ENCODE measurements at places on chromosomes 1 and 21.

GRCh38 chr1:240844486-240844885 is 232.5 kb upstream of the GREM2 start:
- no peak for DNase-seq

- no peak for DNase-seq
These were observed 126.6 kb downstream of the PSMG1 start for GRCh38 chr21:39056636-39057035.

DNA sequence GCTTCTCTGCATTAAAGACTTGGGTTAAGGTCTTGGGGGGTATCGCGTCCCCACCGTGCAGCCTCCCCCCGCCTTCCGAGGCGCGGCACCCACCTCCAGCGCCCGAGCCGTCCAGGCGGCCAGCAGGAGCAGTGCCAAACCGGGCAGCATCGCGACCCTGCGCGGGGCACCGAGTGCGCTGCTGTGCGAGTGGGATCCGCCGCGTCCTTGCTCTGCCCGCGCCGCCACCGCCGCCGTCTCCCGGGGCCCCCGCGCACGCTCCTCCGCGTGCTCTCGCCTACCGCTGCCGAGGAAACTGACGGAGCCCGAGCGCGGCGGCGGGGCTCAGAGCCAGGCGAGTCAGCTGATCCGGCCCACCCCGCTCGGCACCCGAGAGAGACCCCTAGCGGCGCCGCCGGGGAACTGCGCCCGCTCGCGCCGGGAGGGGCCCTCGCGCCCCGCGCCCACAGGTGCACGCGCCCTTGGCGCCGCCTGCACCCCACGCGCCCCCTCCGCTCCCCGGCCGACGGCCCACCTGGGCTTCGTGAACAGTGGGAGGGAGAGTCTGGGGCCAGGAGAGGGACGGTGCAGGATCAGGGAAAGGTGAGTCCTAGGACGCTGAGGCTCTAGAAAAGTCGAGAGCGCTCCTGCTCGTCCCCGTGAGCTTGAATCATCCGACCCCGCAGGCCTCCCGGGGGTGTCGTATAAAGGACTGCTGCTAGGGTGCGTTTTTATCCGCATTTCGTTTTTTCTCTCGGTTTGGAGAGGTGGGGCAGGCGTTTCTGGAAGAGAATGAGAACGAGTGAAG is at the start of gene APP:
APP (minus strand) TSS at position 300 of the 787 bp plus-strand sequence; CDS start at position 150, 150 bp downstream.
- DNase-seq: no peak

DNA sequence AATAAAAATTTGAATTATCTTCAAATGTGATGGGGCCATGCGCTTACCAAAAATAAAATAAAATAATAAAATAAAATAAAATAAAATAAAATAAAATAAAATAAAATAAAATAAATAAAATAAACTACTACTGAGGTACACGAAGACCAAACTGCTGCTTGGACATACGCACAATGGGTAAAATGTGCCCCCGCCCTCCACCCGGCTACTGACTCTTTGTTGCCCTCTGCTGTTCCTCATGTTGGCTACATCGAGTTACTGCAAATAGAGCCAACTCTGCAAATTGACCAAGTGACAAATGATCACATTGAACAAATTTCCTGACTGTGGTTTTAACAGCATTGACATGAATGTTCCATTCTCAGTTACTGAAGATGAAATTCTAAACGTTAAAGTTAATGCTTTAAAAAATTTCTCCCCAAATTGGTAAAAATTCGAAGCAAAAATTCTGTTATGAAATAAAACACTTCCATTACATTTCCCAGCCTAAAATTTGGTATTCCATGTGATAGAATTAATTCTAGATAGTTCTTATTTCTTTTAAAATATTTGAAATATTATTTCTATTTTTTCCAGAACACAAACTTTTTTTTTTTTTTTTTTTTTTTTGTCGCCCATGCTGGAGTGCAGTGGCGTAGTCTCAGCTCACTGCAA is 18.8 kb upstream of the MAP1LC3C start:
- no peak for DNase-seq

- no peak for DNase-seq
These were observed 70.4 kb downstream of the SPSB1 start for GRCh38 chr1:9363061-9363471.

- DNase-seq: no peak
These were observed 144.5 kb upstream of the TMEM51 start for GRCh38 chr1:15008783-15009729.

DNA sequence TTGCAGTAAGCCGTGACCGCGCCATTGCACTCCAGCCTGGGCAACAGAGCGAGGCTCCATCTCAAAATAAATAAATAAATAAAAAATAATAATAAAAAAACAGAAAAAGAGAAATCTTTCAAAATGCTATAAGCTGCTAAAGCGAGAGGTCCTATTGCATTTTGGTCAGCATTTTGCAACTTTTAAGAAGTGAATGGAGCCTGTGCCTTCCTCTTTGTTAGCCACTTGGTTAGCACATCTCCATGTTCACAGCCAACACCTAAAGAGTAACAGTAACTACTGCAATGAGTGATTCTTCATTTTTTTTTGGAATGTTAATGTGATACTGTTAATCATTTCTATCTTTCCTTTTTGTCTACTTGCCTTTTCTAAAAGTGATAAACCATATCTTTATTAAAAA is 80.6 kb downstream of the ERG start:
- DNase-seq: no peak

- DNase-seq: no peak
These were observed 142.3 kb downstream of the PBX1 start for GRCh38 chr1:164701189-164701761.

- no peak for DNase-seq
These were observed 22.2 kb upstream of the RAP1A start for GRCh38 chr1:111597426-111597825.

DNA sequence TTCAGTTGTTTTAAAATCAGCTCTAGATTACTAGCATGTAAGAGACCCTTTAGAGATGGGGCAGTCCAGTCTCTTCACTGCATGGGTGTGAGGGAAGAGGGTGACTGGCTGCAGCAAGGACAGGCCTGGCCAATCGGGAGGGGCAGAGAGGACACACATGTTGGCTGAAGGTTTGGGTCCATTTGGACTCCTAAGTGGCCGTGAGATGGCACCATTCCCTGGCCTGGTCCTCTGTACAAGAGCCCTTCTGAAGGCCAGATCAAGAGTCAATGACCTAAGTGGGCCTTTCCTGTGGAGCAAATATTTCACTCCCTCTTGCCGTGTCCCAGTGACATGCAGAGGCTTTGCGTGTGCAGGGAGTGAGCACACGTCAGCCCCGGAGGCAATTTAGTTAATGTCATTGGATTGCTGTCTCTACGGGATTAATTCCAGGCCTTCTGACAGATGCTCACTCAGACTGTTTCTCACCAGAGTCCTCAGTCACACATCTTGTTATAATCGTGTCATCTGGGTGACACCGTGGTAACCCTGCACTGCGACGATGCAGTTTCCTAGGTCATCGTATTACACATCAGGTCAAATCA is 613.0 kb downstream of the NPHP4 start:
- DNase-seq: no peak

DNA sequence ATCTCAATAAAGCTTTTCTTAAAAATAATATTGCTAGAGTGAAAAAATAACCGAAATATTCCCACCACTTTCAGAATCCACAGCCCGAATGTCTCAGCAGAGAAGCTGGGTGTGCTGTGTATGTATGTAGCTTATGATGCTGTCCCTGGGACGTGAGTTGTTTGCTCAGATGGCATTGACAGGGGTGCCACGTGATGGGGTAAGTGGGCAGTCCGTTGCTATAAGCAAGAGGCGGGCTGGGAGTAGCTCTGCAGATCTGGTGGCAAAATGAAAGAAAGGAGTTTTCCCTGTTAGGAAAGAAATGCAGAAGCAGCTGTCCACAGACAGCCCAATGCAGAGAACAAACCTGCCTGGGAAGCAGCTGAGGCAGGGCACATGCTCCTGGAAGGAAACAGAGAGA is 3.8 kb upstream of the FAM20B start:
- DNase-seq: no peak

DNA sequence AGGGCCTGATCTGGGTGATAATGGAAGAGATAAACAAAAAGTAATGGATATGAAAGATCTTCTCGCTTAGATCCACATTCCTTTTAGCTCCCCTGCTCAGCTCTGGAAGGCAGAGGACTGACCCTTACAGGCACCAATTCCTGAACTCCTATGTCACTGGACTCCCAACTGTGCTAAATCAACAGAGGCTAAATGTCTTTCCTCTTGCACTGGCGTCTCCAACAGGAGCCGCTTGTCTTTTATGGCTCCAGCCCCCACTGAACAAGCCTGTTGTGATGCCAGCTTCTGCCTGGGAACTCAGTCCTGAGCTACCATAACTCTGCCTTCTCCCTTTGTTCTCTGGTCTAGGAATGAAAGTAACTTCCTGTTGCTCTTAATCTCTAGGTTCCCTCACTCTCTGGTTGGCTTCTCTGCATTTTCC is 142.1 kb upstream of the COL11A1 start:
- DNase-seq: no peak

DNA sequence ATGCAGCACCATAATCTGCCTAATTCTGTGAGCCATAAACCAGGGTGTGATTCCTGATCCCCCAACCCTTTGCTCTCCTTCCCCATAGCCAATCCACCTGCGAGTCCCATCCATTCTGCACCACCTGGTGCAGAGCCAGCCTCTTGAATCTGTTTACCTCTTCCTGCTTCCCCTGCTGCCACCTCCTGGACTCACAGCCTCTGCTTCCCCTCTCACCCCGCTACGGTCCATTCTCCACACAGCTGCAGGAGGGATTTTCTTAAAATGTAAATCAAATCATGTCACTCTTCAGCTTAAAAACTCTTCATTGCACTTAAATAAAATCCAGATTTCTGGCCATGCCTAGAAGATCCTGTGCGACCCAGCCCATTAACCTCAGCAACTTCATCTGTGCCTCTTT is 186.7 kb downstream of the FOXD2 start:
- no peak for DNase-seq

DNA sequence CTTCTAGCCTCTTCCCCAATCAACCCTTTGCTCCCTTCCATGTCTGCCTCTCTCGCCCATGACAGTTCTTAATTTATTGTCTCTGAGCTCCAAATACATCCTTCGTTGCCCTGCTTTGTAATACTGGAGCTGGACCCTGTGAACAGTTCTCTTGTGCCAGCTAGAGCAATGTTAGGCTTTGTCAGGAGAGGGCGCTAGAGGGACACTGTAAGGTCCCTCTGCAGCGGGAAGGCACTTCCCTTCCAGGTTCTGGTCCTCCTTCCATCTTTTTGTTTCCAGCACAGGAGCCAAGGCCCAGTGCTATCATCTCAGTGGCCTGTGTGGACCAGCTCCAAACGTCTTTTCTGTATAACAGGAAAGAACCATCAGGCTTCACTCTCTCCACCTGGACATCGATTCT is 95.9 kb downstream of the PTPRU start:
- DNase-seq: no peak

DNA sequence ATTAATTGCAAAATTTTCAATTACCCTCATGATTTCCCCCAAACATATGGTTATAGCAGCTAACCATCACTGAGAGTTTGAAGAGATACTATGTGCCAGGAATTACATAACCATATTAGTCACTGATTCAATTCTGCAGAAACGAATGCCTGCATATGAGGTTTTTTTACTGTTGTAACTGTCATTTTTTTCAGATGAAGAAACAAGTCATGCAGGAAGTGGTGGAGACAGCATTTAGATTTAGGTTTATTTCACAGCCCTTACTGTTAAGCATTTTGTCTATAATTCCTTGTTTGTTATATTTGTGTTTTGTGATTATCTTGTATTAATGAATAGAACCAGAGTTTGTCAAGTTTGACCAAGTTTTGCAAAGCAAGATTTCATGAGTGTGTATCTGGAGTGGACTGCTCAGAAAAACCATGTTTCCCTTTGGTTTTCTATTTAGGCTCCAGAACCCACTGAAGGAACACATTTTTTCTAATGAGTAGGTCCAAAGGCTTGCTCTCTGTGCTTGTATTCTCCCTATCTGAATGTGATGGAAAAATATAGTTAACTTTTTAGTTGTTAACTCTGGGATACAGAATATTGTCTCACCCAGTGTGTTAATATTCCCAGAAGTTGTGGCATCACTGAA is 308.5 kb upstream of the ADAMTS5 start:
- peak; percentile 73 for DNase-seq

- no peak for DNase-seq
These were observed 17.4 kb downstream of the C1QB start for GRCh38 chr1:22670352-22670975.

DNA sequence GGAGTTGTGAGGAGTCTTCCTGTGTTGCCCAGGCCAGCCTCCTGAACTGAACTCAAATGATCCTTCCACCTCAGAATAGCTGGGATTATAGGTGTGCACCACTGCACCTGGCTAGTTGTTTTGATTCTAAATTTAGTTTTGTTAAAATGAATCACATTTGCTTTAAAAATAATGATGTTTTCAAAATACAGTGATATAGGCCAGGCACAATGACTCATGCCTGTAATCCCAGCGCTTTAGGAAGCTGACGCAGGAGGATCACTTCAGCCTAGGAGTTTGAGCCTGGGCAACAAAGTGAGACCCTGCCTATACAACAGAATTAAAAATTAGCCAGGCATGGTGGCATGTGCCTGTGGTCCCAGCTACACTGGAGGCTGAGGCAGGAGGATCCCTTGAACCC is 24.3 kb downstream of the RTCA start:
- no peak for DNase-seq

- no peak for DNase-seq
These were observed 14.1 kb downstream of the VAMP4 start for GRCh38 chr1:171727778-171728177.

GRCh38 chr1:16351994-16352841 is at the start of gene FBXO42:
TSS of gene FBXO42 (minus strand) at chr1:16352480. CDS start at chr1:16315418, 37,062 bp downstream.
- DNase-seq: peak; percentile 40

DNA sequence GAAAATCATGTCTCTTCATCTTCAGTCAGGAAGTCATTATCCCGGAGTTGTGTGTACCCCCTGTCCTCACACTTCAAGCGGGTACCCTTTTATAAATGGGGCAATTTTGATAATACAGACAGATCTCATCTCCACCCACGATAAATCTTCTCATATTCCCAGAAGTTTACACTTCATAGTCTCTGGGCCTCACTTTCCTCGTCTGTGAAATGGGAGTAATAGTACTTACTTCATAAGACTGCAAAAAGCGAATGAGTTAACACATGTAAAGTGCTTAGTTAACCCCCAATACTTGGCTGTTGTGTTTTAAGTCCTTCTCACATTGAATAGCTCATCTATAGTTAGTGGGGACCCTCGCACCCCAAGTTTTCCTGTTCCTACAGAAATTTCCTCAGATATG is 820 bp downstream of the NUP210L start:
- no peak for DNase-seq

DNA sequence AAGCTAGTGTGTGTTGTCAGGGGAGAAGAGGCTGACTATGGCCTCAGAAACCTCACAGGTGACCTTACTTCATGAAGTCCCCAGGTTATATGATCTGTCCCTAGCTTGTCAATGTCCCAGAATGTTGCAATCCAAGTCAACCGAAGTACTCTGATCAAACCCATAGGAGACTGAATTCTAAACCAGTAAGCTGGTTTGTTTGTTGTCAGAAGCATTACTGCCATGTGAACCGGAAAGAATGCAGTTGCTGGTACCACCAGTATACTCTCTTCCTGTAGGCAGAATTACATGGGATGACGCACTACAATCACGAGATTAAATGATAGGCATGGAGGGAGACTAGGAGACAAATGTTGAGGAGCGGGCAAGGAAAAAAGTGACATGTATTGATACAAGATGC is 26.1 kb upstream of the MAN1A2 start:
- DNase-seq: no peak

GRCh38 chr1:51044199-51044598 is 57.8 kb upstream of the C1orf185 start:
- DNase-seq: no peak

All from AG09309 (cell line).